ENCODE measurements at places on chromosomes 4 and X.

GRCh38 chrX:78327370-78328086, at the start of gene CYSLTR1:
CYSLTR1 (minus strand) TSS chrX:78327611; CDS start chrX:78273746, 53,865 bp downstream.
- no peak for DNase-seq

GRCh38 chrX:17167915-17168314, 207.1 kb upstream of the NHS start:
- DNase-seq, result no peak

- no peak for DNase-seq
These were observed 21.1 kb downstream of the HTRA3 start for GRCh38 chr4:8290701-8290970.

DNA sequence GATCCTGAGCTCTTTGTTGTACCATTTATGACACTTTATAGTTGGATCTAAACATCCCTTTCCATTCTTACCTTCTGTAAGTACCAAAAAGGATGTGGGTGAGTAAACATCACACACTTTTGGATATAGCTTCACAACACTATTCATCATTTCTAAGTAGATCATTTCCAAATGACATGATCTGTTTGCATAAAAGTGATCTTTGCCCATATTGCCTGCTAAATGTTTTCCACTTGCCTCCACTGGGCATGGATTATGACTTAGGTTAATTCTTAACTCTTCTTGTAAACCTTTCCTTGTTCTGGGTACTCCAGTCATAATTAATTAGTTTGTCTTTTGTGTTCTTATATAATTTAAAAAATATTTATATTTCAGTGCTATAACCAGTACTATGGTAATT, 244.9 kb upstream of the AGA start:
- no peak for DNase-seq

Measured in stimulated activated CD4-positive, alpha-beta T cell treated with anti-CD3 and anti-CD28 coated beads, TNF-alpha, amount 100 ng/mL, for 4 hours (primary cell).